ENCODE measurements at places on chromosomes 1 and 21.

GRCh38 chr1:154479764-154480421, 22.1 kb upstream of the TDRD10 start:
- DNase-seq: no peak

DNA sequence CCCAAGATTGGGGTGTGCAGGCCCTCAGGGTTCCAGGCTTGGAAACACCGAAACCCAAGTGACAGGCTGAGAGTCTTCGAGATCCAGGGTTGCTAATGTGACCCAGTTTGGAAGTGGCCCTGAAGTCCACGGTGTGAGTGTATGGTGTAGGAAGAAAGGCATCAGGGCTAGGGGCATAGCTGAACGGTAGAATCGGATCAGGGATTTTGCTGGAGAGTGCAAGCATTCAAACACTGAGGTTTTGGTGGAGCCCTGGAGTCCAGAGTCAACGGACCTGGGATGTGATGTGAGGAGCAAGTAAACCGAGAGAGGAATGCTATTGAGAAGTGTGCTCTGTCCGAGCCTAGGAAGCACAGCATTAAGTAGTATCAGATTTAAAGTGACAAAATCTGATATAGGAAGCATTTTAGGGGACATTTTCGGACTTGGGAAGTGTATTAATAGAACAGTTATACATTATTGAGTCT, 958 bp downstream of the NFYC start:
- DNase-seq: no peak

- no peak for DNase-seq
Observed at GRCh38 chr21:26849428-26850115, 4.4 kb upstream of the ADAMTS1 start.

DNA sequence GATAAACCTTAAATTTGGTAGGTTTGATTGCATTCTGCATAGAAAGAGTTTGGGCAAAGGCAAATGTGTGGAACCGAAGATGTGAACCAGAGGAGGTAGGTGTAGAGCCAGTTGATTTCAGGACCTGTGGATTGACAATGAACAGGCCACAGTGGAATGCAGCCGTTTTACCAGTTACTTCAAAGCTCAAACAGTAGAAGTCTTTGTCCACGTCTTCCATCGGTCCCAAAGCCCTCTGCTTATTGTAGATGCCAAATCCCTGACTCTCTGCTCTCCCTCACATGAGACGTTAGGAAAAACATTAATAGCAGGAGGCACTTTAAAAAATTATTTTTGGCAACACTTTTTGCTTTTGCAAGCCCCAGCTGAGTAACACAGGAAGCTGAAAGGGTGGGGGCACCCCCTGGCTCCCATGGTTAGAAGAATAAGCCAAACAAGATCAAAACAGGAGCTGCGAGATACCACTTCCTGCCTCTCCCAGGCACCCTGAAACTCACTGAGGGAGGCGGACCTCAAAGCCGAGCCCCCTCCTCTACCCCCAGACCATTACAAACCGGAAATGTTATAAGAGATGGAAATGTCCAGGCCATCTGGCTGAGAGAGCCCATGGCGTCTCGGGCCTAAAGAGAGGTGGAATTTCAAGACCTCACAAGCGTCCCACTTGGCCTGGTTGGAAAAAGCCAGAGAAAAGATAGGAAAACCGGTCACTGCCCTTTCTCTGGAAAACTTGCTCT, 13.5 kb downstream of the TRAF3IP3 start:
- DNase-seq: peak; percentile 57

- DNase-seq: no peak
Observed at GRCh38 chr1:3363023-3363422, 91.4 kb upstream of the ARHGEF16 start.

- no peak for DNase-seq
Observed at GRCh38 chr1:8571200-8571984, 246.0 kb downstream of the RERE start.

GRCh38 chr1:182677397-182678098, 6.8 kb downstream of the RGS8 start:
- DNase-seq: no peak

GRCh38 chr1:24516506-24516905, 13.9 kb downstream of the RCAN3 start:
- no peak for DNase-seq

DNA sequence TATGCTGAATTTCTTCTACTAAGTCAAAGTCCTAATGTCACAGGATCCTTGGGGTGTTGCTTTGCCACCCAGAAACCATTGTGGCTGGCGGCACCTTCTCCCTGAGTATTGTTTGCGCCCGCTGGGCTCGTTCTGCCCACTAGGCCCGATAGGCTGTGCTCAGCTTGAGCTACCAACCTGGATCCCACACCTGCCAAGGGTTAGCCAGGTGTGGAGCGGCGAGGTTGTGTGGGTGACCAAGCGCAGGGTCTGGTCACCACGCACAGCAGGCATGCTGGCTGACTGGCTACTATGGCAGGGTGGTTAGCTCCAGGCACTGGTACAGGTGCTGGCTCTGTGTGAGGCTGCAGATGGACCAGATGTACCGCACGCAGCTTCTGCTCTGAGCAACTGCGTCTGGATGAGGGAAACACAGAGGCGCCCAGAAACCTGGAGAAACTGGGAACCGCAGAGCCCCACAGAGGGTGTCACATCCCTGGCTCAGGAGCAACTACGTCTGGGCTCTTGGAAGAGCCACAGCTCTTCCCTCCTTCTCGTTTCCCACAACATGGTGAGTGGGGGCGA, 50.3 kb upstream of the SCYL3 start:
- no peak for DNase-seq

DNA sequence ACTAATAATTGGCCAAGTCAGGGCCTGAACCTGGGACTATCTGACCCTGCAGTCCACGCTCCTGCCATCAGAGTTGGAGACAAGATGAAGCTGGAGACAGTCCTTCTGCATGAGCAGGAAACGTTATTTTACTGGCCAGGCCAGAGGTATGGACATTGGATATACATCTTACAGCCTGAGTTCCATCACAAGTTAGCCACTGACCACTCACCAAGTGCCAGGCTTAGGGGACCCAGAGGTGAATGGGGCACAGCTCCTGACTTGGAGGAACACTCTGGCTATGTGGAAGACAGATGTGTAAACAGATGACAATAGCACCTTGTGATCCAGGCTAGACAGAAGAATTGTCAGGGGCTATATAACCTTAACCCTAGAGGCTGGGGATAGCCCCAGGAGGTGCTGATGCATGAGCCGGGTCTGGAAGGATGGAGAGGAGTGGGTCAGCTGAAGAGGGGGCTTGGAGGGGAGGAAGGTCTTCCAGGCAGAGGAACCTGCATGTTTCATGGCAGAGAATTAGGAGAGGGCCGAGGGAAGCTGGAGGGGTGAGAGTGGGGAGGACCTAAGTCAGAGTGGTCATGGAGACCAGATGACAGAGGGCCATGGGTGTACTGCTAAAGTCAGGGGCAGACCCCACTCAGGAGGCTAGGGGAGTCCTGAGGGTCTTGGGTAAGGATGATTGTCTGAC, 52.5 kb upstream of the DMRTB1 start:
- DNase-seq: no peak

- DNase-seq: no peak
Observed at GRCh38 chr1:167330601-167331293, 110.1 kb downstream of the POU2F1 start.
